ENCODE measurements at places on chromosomes 13 and 19.
A peak's percentile ranks its signal among the peaks of the same experiment; 100 is the strongest.

DNA sequence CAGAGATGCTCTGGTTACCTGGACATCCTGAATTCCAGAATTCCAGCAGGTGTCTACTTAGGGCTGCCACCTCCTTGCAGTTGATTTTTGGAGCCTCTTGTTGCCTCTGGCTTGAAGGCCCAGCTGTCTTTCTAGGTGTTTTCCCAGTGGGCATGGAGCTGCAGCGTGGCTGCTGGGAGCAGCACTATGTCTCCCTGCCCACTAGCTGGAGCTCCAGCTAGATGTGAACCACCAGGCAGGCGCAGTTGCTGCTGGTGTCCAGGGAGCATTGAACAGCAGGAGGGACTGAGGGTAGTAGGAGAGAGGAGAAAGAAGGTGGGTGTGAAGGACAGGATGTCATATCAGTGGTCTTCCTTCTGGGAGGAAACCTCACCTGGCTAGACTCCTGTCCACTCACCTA, 9.9 kb upstream of the SELENOW start:
- DNase-seq, result no peak

GRCh38 chr19:48780631-48781391, 25.5 kb downstream of the FGF21 start:
- no peak for DNase-seq

GRCh38 chr19:12996406-12997094, 1.3 kb downstream of the NFIX start:
- no peak for DNase-seq

- DNase-seq, result no peak
Observed at GRCh38 chr19:57245959-57246358, 5.5 kb downstream of the ZNF805 start.

DNA sequence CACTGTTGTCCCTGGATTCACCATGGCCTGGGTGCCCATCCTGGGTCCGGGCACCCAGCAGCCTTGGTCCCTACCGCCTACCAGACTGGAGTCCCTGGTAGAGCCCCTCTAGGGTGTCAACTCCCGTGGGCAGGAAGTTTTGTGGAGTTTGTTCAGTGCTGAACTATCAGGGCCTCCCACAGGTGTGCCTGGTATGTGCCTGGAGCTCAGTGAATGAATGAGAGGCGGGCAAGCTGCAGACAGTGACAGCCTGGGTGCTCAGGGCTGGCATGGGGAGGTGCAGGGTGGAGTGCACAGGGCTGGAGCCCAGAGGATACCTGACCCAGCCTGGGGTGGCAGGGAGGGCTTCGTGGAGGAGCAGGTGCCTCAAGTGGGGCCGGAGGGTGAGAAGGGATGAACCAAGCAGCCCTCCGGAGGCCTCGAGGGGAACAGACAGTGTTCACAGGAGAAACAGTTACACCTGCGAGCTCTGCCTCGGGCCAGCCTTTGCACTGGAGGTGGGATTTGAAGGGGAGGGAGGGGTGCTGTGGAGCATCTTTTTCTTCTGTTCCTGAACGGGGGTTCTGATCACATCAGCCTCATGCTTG, 29.6 kb downstream of the PAK4 start:
- no peak for DNase-seq

DNA sequence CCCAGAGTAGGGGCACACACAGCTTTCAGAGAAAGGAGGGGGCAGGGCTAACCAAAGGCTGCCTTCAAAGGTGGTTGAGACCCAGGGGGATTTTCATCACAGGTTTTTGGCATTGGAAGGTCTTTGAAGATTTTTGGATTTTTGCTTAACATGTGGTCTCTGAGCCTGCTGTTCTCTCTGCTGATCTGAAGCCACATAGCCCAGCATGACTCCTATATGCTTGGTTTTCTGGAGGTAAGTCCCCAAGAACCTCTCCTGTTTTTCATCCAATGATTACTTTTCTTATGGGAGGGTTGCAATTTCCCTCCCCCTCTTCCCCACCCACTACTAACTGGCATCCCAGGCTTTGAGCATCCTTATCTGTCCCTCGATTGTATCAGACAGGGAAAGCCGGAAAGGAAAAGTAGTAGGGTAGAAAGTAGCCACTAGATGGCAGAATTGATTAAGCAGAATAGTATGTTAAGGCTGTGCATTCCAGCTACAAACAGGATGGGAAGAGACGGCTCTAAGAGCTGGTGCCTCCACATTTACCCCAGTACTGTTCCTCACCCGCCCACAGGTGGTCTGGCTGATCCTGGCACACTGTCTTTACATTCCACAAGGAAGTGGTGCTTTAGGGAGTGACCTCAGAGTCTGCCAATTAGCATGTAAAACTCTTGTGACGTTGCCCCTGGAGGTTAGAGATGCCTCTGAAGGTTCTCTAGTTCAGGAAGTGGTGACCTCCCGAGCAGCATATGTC, 218.9 kb upstream of the EDNRB start:
- DNase-seq, result peak; percentile 41

DNA sequence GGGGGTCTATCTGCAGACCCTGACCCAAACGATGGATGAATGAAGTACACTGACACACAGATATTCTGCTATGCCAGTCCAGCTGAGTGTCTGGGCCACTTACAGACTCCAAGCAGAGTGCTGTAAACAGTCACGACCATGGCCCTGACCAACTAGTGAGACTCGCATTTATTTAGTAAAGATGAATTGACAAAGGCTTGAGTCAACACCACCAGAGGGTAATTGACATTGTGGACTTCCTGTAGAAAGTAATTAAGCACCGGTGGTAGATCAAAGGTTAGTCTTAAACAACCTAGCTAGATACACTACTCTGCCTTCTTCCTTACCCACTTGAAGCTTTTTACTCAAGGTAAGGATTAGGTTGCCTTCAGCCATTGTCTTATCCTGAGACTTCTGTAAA, 63.4 kb upstream of the KPNA3 start:
- DNase-seq, result no peak

- DNase-seq, result peak; percentile 41
Observed at GRCh38 chr19:1104311-1105007, 665 bp downstream of the GPX4 start.

DNA sequence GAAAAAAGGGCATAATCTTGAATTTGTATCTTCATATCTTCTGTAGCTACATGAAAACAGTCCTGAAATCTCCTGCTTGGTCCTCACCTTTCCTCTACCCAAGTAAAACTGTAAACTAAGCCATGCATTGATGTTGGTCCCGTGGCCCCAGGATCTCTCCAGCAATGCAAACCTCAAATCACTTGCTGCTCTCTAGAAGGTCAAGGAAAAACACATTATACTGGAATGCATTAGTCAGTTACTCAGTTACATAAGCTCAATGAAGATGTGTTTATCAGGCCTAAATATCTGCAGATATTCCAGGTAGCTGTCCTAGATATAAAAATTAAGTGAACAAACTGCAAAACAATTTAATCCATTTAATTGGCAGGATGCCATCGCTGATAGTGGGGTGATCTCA, 261.8 kb downstream of the ABCC4 start:
- DNase-seq, result no peak

DNA sequence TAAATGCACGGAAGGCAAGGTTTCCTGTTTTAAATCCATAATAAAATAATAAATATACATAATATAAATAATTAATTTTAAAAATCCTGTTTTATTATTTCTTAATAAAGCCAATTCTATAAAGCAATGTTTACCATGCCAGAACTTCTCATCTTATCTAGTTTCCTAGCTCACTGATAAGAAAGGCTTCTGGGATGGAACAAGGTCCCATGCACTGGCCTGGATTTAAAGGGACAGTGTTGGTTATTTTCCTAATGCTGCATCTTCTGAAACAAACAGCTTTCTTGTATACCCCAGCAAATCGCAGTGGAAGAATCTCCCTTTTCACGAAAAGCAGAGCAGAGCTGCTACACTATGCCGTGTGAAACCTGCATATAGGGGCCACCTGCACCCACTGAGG, 68.8 kb downstream of the LNX2 start:
- DNase-seq, result no peak

- DNase-seq, result peak; percentile 45
Observed at GRCh38 chr13:75480671-75481175, 1.2 kb downstream of the TBC1D4 start.

Measured in Jurkat, Clone E6-1 (cell line).